Occipital lobe (tissue), 3 donors: ENCODE measurements at places on chromosomes 1 and 21. TPM values are rescaled to one million over a fixed set of nuclear protein-coding genes. Genes with fewer than 3 reads are reported as not detected.
A peak's percentile ranks its signal among the peaks of the same experiment; 100 is the strongest.

GRCh38 chr1:74824497-74825107, 91.7 kb downstream of the TYW3 start:
- no peak for DNase-seq

Gene HORMAD1
- total RNA-seq = 0.78 TPM

DNA sequence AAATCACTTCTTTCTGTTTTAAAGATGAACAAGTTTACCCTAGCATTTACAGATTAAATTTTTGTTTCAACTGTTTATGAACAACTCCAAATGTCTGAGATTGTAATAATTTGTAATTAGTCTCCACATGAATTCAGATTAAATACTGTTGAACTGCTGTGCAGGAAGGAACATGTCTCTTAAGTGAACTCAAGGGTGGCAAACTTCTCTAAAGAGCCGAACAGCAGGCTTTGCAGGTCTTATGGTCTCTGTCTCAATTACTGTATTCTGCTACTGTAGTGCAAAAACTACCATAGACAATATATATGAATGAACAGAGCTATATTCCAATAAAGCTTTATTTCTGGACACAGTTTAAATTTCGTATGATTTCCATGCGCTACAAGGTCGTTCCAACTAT, 6.6 kb downstream of the RSBN1 start:
- no peak for DNase-seq

GRCh38 chr21:42550817-42551216, 37.2 kb downstream of the SLC37A1 start:
- DNase-seq = no peak

- no peak for DNase-seq
These were observed 673.6 kb upstream of the USP24 start for GRCh38 chr1:55888685-55889317.

GRCh38 chr1:208809876-208810275, 565.7 kb upstream of the PLXNA2 start:
- no peak for DNase-seq

Gene SLC45A3
- 4.4 TPM for total RNA-seq

Gene PLA2G2A
- not detected for total RNA-seq

GRCh38 chr1:21574466-21575151, 65.4 kb downstream of the ALPL start:
- DNase-seq = no peak

Gene OR2AK2
- total RNA-seq = 0.78 TPM

Gene LYPD8
- not detected for total RNA-seq

- DNase-seq = no peak
These were observed 54.7 kb downstream of the CCDC18 start for GRCh38 chr1:93235261-93235660.

DNA sequence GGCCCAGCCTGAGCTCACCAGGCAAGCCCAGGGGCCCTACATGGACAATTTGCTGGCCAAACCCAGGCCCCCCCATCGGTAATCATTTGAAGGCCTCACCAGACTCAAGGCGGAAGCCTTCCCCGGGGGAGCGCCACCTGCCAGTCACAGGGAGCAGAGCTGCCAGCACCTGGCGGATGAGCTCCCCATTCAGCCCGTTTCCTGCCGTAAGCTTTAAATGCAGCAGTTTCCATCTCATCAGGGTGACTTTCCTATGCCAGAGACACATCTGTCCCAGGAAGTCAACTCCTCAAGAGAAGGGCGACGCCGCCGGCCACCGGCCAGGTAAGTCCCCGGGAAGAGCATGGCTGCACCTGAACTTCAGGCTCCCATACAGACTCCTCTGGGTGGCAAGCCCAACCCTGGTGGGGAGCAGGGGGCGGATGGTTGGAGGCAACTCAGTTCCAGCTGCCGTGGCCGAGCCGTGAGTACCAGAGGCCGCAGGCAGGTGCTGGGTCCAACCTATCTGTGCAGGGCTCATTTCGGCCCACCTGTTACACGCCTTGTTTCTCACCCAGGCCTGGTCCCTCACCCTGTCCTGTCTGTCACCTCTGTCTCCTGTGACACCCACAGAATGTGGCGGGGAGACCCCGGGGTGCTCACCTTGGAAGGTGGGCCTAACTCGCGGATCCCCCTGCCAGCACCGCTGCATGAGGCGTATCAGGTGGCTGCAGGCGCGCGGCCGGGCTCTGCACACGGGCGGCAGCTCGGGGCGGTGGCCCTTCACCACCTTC, 20.7 kb downstream of the RIPK4 start:
- no peak for DNase-seq

DNA sequence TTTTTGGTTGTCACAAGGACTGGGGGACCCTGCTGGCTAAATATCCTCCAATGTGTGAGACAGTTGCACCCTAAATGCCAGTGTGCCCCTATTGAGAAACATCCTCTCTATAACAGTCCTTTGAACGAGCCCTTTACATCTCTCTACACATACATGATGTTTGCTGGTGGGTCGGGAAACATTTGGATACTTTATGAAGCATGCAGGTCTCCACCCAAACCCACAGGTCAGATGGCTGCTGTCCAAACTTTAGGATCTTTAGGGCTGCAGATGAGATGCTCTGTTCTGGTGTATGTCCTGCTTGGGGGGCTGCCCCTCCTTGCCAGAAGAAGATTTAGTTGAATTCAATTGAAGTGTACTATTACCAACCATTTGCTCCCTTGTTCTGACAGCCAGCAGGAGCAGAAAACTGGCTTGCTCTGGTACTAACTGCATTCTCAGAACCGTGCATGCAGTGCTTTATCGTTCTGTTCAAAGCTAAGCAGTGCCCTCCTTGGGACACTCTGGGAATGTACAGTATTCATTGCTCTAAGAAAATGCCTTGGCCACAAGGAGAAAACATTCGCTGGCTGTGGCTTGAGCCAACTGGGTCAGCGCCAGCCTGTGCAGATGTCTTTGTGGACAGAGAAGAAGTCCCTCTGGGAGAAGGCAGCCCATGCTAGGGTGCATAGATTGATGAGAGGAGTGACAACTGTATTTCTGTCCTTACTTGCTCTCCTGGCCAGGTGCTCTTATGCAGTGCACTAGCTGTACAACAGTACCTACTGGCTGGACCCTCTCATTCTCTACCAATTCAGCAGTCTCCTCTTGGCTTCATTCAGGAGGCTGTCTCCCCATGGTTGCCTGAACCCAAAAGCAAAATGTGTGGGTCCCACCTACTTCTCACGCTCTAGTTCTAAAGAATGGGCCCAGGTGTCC, 61.4 kb upstream of the DIRAS3 start:
- peak; percentile 76 for DNase-seq

DNA sequence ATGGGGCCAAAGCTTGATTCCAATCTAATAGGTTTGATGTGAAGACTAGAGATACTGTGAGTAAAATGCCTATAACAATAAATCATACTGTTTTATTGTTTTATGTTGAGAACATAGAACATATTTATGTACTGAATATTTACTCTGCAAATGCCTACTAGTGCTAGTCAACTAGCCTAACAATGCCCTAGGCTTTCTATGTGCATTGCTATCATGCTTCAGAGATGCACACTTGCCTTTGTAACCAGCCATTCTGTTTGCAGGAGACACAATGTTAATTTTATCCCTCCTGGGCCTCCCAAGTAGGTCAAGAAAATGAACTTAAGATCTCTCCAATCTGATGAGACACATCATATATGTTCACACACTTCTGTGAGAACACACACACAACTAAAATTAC, 530.8 kb upstream of the BEND5 start:
- DNase-seq = no peak
